Stimulated activated CD8-positive, alpha-beta memory T cell treated with anti-CD3 and anti-CD28 coated beads, Interleukin-12 subunit alpha, Interleukin-12 subunit beta, amount 100 ng/mL, for 4 hours (primary cell): ENCODE measurements at places on chromosomes 7 and 10.

GRCh38 chr10:90378524-90379076 is 479.2 kb downstream of the HTR7 start:
- no peak for DNase-seq

- DNase-seq = no peak
Observed at GRCh38 chr10:9957351-9957750, 1060.3 kb upstream of the CELF2 start.

DNA sequence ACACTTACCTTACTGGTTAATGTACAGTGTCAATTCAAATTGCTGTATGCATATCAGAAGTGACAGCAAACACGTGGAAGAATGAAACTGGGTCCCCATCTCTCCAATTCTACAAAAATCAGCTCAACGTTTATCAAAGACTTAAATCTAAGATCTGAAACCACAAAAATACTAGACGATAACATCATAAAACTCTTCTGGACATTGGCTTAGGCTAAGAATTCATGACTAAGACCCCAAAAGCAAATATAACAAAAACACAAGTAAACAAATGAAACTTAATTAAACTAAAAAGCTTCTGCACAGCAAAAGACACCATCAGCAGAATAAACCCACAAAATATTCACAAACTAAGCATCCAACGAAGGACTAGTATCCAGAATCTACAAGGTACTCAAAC is 35.9 kb upstream of the PFKP start:
- no peak for DNase-seq

DNA sequence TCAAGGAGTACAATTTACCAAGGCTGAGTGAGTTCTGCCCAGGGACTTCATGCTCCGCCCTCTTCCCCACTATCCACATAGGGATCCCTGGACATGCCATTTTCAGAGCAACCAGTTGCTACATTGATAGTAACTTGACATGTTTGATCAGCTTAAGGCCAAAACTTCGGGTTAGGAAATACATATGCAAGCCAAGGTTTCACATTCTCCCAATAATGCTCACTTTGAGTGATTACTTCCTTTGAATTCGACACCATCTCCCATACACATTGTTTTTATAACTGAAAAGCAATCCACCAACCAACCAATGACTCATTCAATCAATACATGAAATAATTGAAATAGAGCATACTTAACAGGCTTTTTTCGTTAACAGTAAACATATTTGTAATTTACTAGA is 137.9 kb downstream of the GLI3 start:
- DNase-seq = no peak

DNA sequence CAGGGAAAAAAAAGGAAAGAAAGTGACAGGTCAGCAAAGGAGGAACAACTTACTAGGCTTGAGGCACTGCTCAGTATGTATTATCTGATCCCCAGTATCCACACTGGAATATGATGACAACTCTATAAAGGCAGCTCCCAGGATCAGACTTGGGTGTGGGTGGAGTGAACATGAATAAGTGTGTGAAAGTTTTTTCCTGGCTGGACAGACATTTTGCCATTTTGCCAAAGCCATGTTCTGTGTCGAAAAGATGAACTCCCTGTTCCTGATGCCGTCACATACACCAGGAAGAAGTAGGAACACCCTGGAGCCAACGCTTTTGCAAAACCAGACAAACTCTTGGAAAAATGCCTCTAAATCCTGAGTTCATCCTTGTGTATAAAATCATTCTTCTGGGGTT is 143.2 kb upstream of the MEOX2 start:
- no peak for DNase-seq

- DNase-seq = no peak
Observed at GRCh38 chr7:32330602-32331001, 159.6 kb downstream of the LSM5 start.

- no peak for DNase-seq
Observed at GRCh38 chr10:5565671-5566581, 41.2 kb downstream of the CALML3 start.

GRCh38 chr10:31836569-31837406 is 91.8 kb downstream of the ARHGAP12 start:
- DNase-seq = no peak

DNA sequence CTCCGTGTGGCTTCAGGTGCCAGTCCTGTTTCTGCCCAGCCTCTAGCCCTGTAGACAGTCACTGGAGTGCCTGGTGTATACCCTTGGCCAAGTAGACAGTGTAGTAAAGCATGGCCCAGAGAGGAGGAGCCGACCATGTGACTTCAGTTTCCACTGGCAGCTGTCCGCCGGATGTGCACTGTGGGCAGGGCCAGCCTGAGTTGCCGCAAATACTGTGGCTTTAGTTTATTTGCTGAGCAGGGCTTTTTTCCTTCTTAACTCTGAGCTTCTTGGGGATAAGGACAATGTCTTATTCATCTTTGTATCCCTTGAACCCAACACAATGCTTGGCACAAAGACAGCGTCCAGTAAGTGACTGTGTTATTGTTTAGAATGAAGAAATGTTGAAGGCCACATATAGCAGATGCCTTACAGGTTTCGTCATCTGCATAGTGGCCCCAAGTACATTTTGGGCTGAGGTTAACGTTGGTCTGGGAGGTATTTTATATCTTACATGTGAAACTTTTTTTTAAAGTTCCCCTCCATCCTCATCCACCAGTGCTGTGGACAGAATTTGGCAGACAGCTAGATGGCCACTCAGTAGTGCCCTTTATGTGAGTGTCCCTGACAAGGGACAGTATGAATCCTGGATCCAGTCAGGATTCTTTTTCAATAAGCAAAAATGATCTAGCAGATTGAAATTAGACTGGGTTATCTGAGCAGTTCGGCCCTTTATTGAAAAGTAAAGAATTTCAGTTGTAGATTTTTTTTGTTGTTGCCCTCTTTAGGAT is 40.6 kb downstream of the CYP17A1 start:
- DNase-seq = peak; percentile 43
